ENCODE measurements at places on chromosomes 13 and 19.

DNA sequence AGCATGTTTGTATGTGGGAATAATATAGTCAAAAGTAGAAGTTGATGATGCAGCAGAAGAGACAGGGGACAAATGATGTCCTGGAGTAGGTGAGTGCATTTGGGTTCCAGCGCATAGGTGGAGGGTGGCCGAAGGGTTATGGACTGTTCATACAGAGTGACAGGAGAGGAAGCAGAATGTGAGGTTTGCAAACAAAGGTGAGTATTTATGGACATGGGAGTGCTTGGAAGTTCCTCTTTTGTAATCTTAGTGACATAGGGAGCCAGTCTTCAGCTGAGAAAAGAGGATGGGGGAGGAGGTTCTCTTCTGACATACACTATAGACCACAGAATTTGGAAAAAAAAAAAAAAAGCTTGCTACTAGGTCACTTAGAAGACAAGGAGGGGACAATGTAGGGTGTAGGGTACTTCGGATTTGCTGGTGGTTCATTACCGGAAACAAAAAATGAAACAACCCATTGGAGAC, 331.6 kb downstream of the DLEU7 start:
- DNase-seq = no peak

GRCh38 chr19:14061751-14062557, at the start of gene PALM3:
Gene PALM3, minus strand, starts transcription at chr19:14062076. Its CDS starts 96 bp downstream, at chr19:14061980.
- no peak for DNase-seq

GRCh38 chr19:34804115-34804514, 31.1 kb upstream of the ZNF599 start:
- no peak for DNase-seq

- DNase-seq = no peak
Measured at GRCh38 chr13:111139873-111140561, 24.9 kb downstream of the ARHGEF7 start.

- no peak for DNase-seq
Measured at GRCh38 chr13:61135583-61135982, 280.1 kb downstream of the PCDH20 start.

DNA sequence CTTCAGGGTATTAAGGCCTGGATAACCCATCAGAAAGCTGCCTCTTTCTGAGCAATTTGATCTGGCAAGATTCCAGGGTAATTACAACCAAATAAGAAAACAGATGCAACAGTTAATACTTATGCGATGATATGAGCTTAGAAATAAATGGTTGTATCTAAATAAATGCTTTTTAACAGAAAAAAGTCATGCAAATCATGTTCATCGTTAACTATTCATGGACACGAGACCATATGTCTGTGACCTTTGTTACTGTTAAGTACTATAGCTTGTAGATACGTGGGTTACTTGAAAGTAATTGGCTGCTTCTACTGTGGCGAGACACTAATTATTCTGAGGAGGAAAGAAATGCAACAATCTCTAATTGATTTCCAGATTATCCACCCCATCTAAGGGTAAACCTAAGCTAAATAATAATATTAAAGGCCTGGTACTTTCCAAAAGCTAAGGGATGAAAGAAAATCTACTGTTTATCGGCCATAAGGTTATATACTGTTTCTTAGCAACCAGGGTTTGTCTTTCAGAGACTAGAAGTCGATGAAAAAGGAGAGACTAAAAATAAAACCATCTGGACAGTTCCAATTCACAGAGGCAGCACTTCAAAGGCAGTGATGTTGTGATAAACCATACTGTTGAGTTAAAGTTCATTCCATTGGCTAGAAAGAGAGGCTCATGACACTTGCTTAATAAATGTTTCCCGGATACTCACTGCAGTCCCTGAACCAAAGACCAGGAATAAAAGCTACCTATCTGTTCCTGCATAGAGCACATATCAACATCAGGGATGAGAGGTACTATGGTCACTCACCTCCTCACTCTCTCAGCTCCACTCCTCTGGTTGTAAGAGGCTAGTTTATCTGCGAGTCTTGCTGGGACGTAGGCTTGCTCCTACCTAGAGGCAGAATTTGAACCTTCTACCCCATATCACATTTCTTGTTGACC, 1.5 kb downstream of the EPSTI1 start:
- no peak for DNase-seq

DNA sequence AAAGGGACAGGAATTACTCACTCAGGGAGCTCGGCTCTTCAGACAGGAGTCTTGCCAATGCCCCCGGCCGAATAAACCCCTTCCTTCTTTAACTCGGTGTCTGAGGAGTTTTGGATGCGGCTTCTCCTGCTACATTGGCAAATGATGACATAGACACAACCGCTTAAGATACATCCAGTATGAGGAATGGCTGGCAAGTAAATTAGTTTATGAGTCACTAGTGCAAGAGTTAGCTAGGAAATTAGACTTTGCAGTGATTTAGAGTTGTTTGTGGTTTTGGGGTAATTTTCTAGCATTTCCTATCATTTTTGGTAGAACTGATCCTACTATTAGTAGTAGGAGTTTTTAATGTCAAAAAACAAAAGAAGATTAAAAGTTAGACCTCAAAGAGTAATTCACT, 166.2 kb downstream of the SLITRK1 start:
- DNase-seq = no peak

DNA sequence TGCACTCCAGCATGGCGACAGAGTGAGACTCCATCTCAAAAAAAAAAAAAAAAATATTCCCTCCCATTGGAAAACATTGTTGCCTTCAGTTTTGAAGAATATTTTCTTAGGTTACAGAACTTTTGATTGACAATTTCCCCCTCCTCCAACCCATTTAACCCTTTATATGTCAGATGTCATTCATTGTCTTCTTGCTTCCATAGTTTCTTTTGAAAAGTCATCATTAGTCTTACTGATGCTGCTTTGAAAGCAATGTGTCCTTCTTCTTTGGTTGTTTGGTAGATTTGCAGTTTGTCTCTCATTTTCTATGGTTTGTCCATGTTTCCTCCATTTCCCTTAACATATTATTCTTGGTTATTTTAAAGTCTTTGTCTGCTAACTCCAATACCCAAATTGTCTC, 25.4 kb downstream of the ZNF558 start:
- no peak for DNase-seq

- no peak for DNase-seq
Measured at GRCh38 chr13:75687150-75687763, 51.1 kb downstream of the LMO7 start.

DNA sequence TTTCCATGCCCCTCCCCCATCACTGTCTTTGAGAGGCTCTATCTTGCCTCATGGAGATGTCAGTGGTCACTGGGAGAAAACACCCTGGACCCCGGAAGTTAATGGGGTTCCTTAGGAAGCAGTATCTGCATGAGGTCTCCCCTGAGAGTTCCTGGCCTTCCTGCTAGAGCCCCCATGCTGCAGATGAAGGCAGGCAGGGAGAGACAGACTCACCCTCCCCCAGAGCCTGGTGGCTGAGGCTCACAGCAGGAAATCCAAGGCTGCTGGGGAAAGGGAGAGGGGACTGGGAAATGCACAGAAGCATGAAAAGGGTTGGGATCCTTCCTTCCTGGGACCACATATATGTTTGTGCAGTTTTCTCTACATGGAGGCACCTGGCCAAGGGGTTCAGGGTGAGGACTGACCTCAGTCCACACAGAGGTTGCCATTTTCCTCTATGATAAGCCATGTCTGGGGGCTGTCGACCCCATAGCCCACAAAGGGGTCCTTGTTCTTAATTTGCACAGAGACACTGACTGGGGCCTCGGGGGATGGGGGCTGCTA, 95.4 kb downstream of the RNASEH2B start:
- DNase-seq = no peak

DNA sequence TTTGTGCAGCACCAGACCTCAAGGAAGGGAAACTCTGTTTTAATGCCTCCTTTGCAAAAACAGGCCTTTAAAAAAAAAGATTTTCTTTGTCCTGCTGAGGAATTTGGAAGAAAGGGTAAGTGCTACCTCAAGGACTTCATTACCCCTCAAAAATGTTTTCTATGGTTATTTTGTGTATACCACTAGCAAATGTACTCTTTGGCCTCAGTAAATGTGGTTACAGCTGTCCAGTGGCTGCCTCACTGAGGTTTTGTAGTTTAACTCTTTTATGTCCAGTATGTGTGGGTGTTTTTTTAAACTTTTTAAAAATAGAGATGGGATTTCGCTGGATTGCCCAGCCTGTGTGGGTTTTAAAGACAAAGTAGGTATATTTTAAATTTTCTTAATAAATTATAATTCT, 42.2 kb upstream of the TSC22D1 start:
- DNase-seq = no peak

DNA sequence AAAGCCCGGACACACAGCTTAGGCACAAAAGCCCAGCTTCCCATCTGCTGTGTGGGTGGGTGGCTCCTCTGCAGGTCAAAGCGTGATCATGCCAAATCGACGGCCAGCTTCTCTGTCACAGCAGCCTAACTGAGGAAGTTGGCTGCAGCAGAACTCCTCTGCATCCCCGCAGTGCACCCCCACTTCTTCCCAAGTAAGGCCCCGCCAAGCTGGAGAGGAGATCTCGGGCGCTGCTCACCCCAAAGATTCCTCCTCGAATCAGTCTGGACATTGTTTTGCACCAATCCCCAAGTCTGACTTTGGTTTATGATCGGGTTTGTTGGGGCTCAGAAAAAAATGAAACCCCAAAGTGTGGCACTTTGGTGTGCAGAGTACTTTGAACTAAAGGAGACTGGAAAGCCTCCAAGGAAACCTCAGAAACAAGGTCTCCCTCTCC, 19.7 kb upstream of the CPB2 start:
- no peak for DNase-seq

DNA sequence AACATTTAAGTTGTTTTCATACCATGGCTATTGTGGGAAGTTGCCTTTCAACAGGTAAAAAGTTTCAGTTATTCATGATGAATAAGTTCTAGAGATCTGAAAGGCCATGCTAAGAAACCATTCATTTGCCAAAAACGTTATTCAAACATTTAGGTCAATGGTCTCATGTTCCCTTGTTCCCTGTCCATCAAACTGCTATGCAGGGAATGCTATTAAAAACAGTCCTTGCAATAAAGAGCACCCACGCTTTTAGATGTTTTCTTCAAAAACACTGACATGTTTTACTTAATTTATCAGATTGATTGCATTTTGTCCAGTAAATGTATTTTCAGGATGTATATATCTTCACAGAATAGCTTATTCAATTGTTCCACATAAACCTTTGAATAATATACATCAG, 573.2 kb upstream of the PCDH20 start:
- no peak for DNase-seq

DNA sequence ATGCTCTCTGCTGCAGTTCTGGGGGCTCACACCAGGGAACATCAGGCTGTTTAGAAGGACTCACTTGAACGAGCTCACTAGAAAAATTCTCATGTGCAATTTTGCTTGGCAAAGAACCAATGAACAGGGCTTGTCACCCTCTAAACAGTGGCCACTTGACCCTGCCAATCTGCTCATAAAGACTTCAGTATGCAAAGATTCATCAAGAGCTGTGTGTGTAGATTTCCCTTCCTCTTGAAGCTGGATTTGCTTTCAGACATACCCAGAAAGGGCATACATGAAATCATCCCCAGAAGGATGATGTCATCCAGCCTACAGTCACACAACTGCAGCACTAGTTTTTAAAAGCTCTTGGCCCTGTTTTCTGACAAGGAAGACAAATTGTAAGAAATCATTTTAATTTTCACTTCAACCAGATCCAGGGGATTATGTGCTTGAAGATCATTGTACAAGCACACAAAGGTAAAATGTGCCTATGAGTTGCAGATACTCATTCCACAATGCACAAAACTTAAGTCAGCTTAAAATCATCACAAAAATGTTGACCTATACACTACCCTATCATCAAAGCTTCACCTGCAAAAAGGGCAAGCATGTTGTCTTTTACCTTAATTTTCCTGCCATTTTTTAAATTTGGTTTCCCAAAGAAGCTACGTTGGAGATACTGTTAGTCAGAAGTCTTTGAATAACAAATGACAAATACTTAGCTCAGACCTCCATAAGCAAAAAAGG, 5.2 kb upstream of the STK24 start:
- no peak for DNase-seq

DNA sequence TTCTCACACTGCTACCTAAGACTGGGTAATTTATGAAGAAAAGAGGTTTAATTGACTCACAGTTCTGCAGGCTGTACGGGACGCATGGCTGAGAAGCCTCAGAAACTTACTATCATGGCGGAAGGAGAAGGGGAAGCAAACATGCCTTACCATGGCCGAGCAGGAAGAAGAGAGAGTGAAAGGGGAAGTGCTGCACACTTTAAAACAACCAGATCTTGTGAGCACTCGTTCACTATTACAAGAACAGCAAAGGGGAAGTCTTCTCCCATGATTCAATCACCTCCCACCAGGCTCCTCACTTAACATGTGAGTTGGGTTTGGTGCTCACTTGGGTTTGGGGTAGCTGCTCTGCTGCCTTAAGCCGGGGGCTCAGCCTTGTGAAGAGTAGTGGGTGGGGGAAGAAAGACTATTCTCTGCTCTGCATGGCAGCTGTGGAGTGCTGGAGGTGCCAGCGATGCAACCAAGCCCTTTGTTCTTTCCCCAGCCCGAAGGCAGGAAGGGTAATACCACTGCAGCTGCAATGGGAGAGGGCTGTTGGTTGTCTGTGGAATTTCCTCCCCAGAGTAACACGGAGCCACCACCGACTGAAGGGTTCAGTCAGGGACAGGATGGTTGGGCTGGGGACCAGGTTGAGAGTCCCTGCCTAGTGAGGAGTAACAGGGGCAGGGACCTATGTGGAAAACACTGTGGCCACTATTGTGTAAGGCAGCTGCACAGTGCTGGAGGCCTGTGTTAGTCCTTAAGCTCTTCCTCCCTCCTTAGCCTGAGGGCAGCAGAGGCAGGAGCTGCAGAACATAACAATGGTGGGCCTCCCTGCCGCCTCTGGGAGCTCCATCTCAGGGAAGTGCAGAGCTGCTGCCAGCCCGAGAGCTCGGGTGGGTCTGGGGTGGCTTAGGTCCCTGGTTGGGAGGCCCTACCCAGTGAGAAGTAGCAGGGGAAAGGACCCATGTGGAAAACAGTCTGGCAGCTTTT, 1262.5 kb downstream of the EFNB2 start:
- DNase-seq = no peak

DNA sequence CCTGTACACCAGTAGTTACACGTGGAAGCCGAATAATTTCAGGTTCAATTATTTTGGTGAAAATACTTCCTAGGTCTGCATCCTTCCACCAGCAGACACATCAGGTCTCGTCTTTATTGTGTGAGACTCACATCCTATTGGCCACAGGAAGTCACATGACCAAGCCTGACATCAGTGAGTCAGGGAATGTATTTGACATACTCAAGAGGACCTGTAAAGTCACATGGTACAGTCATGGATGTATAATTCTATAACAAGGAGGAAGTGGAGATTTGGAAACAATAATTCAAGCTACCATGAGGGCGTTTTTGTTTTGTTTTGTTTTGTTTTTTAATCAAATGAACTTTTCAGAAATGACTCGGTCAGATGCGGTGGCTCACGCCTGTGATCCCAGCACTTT, 9.3 kb upstream of the HIF3A start:
- no peak for DNase-seq

- DNase-seq = peak; percentile 41
Measured at GRCh38 chr19:47608074-47608918, 638 bp upstream of the BICRA start.

DNA sequence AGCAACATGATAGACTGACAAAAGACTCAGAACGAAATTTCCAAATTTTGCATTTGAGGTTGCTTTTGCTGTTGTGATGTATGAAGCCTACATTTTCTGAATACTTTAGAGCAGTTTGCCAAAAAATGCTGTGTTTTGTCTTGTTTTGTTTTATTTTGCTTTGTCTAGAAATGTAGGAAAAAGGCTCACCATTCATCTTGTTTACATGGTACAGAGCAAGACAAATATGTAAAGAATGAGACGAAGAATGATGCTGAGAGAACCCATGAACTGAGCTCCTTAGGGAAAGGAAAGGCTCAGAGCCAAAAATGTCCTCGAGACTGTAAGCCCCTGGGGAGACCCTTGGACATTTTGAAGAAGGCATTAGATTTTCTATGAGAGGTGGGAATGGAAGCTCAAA, 6.8 kb upstream of the SPART start:
- no peak for DNase-seq

GRCh38 chr13:112851107-112852038, 117.6 kb upstream of the MCF2L start:
- no peak for DNase-seq

Data from esophagus squamous epithelium (tissue), 5 donors.